ENCODE measurements at places on chromosomes 1 and 21.
A peak's percentile ranks its signal among the peaks of the same experiment; 100 is the strongest.

DNA sequence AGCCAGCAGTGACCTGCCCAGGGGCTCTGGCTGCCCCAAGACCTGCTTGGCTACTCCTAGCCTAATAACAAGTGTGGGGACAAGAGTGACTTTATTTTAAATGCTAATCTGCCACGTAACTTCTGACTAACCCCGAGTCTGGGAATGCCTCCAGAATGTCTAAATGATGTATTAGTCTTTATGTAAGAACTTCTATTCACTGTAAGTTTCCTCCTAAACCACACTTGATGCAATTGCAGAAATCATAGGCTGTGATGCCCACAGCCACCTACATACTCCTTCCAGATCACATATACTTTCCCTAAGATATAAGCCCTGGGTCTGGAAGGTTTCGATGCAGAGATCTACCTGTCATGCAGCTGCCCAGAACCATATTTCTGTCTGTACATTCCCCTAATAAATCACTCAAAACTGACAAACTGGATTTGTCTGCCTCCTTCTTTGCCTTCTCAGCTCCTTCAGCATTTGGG is 5.9 kb upstream of the VPS45 start:
- DNase-seq: peak; percentile 4

- no peak for DNase-seq
Observed at GRCh38 chr1:3611170-3612019, at the start of gene MEGF6. Gene MEGF6, minus strand, starts transcription at chr1:3611508. Its CDS starts 240 bp downstream, at chr1:3611268.

GRCh38 chr21:27291006-27291405 is 324.1 kb upstream of the ADAMTS5 start:
- DNase-seq: no peak

DNA sequence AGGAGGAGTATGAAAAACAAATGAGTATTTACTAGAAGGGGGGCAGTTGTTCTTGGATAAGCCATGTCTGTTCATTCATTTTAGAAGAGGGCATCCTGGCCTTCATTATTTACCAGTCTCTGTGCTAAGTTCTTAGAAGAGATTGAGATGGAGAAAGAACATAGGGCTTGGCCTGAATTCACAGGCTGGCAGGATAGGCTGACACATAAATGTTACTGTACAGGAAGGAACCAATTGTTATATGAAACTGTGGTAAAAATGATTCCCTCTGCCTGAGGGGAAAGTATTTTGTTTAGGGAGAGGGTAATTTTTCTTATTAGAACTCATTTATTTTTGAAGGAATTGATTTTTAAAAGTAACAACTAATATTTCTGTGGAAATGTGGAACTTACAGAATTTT is 99.5 kb downstream of the MAN1A2 start:
- DNase-seq: no peak

- peak; percentile 34 for DNase-seq
Observed at GRCh38 chr1:244796719-244797406, 38.6 kb upstream of the COX20 start.

DNA sequence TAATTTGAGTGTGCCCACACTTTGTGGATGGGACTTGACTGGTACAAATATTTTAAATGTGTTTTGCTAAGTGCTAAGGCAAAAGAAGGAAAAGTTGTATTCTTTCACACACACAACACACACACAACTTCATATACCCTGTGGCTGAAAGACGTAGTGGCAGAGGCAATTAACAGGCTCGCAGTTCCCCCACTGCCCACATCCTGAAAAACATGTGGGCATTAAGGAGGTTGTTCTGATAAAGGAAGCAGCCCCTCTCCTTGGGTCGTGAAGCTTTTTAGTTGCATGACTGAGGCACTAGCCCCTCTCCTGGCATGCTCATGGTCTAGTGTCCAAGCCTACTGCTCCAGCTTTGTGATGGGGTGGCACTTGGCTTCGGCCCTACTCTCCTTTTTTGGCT is 14.3 kb upstream of the ADAM30 start:
- peak; percentile 11 for DNase-seq

GRCh38 chr1:1779691-1780597 is 1.7 kb upstream of the NADK start:
- peak; percentile 95 for DNase-seq

- peak; percentile 49 for DNase-seq
Observed at GRCh38 chr1:2543543-2544092, 12.6 kb upstream of the TNFRSF14 start.

- DNase-seq: no peak
Observed at GRCh38 chr1:180956028-180956640, 43.4 kb downstream of the KIAA1614 start.

DNA sequence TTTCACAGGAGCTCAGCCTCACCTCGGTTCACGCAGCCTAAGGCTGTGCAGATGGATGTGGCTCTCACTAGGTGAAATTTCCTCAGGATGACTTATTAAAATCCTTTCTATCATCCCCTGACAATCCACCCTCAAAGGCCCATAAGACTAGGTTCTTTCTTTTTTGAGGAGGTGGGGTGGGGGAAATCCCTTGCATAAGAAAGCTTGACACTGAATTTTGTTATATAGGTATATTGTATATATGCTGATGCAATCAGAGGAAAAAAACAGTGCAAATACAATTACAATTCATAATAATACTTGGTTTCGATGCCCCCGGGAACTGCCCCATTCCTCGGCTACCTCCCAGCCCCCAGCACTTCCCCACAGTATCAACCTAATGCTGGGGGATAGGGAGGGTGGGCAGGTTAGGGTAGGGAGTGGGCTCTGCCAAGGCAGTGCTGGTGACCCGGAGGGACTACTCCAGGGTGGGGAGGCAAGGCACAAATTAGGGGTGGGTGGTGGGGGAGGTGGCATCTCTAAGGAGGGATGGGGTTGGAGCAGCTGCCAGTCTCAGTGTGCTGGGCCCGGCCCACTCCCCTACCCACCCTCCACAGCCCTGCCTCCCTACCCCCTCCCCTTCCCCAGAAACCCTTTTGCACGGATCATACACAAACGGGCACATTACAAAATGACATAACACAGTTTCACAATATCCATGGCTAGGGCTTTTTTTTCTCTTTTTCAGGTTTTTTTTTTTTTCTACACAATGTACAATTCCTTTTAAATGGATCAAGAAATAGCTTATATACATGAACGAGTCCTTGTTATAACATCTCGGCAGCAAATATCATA is 30.9 kb downstream of the SLC27A3 start:
- peak; percentile 57 for DNase-seq

GRCh38 chr1:58584082-58584895 is 7.2 kb upstream of the TACSTD2 start:
- peak; percentile 73 for DNase-seq

DNA sequence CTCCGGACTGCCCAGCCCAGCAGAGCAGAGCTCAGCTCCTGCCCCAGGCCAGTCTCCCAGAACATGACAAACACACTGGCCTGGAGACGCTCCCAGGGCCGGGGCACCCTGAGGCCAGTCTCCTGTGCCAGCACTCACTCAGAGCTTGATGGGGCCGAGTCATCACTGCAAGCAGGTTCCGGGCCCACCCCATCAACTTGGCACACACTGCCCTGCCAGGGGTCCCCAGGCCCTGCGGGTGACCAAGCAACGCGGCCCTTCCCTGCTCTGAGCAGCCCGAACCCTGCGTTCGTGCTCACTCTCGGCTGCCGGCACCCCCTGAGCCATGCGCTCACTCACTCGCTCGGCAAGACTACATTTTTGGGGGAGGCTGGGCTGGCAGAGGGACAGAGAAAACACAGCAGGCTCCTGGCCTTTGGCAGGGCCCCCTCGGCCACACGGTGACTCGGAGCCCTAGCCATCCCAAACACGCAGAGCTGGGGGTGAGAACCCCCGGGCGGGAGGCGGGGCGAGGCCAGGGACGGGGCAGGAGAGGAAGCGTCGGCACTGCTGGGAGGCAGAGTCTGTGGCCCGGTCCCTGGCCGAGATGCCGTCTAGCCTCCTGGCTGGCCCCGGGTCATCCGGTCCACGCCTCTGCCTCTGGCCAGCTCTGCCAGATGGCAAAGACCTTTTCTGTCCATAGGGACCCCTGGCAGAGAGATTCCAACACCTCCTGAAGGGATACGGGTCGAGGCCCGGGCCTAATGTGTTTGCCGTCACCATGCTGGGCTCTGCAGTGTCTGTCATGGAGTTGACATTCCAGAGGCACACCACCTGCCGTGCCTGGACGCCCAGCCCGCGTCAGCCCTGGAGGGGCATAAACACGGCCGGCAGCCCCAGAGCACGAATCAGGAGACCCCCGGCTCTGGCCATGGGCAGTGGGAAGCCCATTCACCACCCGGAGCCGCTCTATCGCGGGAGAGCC is 68.0 kb downstream of the MEGF6 start:
- DNase-seq: no peak

DNA sequence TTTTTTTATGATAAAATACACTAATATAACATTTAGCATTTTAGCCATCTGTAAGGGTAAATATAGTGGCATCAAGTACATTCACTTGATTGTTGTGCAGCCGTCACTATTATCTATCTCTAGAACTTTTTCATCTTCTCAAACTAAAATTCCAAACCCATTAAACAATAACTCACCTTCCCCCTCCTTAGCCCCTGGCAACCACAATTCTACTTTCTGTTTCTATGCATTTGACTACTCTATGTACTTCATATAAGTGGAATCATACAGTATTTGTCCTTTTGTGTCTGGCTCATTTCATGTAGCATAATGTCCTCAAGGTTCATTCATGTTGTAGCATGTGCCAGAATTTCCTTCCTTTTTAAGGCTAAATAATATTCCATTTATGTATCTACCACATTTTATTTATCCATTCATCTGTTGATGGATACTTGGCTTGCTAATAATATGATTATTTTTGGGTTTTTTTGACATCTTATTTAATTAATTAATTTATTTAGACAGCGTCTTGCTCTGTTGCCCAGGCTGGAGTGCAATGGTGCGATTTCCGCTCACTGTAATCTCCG is 69.6 kb upstream of the MACF1 start:
- no peak for DNase-seq

GRCh38 chr1:20660847-20661206 is 342 bp downstream of the DDOST start:
- no peak for DNase-seq

DNA sequence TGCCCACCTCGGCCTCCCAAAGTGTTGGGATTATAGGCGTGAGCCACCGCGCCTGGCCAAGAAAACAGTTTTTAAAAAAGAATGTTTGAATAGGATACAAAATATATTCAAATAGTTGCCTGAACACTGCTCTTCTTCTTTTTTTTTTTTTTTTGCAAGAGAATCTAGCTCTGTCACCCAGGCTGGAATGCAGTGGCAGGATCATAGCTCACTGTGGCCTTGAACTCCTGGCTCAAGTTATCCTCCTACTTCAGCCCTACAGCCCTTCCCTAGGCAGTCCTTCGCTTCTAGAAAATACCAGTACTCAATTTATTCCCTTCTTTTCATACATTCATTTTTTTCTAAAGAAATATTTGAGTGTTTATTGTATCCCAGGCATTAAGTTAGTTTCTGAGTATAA is 67.9 kb downstream of the OSBPL9 start:
- DNase-seq: no peak

- DNase-seq: no peak
Observed at GRCh38 chr1:118306851-118307250, 121.8 kb upstream of the SPAG17 start.

DNA sequence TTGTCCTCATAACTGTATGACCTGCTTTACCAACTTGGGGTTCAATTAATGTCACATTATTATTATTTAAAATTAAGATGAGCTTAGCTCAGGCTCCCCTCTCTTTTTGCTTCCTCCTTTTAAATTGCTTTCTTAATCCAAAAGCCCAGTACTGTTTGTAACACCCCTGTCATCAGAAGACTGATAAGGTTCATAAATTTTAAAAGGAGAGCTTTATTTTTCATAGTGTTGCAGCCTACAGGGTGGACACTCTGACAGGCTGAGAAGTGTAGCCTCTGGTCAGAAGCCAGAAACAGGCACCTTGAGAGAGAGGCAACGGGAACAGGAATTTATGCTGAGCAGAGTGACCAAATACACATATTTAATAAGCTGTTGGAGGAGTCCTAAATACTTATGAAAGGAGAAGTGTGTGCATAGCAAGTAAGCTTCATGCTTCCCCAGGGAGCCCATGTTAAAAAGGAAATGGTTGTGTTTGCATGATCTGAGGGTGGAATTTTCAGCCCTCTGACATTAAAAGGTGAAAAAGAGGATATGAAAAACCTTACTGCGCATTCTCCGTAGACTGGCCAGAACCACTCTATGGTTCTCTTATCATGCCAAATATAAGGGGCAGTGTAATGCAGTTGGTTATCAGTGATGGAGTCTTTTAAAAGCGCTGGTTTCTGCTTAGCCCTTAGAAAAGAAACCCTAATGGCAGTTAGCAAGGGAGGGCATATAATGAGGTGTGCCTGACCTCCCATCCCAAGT is 30.5 kb upstream of the FGGY start:
- DNase-seq: peak; percentile 95

GRCh38 chr1:203609979-203610493 is 16.6 kb upstream of the ATP2B4 start:
- DNase-seq: no peak

DNA sequence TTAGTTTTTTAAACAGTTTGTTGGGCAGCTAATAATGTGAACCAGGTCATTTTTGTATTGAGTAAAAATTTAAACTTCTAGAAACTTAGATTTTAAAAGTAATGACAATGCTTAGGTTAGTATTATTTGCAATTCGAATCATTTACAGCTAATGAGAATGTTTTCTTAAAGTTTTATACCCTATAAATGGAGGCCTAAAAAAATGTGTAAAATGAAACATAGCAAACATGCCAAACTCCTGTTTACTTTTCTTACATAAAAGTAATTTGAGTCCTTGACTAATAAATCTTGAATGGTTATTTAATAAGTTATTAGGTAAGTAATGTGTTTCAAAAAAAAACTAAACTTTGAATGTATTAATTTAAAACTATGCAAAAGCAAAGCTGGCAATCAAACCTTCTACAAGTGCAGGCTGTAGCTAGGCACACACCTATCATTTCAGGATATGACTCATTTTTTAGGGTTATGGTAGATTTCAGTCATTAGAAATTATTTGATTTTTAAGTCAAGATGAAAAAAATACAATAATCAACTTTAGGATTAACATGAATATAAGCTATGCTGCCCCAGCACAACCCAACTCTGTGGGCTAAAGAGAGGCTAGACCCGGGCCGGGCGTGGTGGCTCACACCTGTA is 41.5 kb downstream of the CLSTN1 start:
- DNase-seq: no peak

GRCh38 chr21:15301014-15301413 is 236.2 kb upstream of the NRIP1 start:
- no peak for DNase-seq
